ENCODE measurements at places on chromosomes 7 and 10.

- no peak for DNase-seq
These were observed 98.2 kb downstream of the KIAA1217 start for GRCh38 chr10:24307116-24307515.

GRCh38 chr10:132711613-132712121 lies 74.3 kb downstream of the NKX6-2 start:
- no peak for DNase-seq

- DNase-seq, result no peak
These were observed 16.3 kb downstream of the AKR1D1 start for GRCh38 chr7:138092486-138093028.

DNA sequence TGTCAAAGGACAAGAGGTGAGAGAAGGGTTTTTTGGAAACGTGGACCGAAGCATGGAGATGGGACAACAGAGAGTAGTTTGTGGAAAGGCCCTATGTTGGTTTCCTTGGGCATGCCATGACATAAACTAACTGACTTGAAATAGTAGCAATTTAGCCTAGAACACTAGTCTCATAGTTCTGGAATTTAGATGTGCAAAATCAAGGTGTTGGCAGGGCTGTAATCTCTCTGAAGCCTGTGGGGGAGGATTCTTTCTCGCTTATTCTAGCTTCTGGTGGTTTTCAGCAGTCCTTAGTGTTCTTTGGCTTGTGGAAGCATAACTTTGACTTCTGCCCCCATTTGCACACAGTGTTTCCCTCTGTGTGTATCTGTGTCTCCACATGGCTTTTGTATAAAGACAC lies 283.4 kb downstream of the GFRA1 start:
- DNase-seq, result no peak

- no peak for DNase-seq
These were observed 360 bp upstream of the OPN4 start for GRCh38 chr10:86653987-86654386.

GRCh38 chr10:8375137-8375536 lies 320.6 kb downstream of the GATA3 start:
- DNase-seq, result no peak

GRCh38 chr10:18140957-18141845 lies 977 bp downstream of the CACNB2 start:
- no peak for DNase-seq

DNA sequence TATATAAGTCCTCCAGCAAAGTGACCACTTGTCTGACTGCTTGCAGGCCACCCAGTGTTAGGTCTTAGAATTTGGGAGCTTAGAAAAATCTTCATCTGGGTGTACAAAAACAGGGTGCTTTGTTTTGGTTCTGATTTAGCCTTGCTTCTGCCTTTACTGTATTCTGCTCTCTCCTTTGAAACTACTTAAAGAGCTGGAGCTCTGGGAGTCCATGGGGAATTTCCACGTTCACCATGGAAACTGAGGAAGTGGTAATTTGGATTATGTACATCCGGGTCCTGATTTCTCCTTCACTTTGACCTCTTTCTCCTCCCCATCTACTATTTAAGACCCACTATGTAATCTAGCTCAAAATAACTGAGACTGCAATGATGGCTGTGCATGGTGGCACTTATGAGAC lies 103.0 kb downstream of the JAZF1 start:
- DNase-seq, result no peak

DNA sequence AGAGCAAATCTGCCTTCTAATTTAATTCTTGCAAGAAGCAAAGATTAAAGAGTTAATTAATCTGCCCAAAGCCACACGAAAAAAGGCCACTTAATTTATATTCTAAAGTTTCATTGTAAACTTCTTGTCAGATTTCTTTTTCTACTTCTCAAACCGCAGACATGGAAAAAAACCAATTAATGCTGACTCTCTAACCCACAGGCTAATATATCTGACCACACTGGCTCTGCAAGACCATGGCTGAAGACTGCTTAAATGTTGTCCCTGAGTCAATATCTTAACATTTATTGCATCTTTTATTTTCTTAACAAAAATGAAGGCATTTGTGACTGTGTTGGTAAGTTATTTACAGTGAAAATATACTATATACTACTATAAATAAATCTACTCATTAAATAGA lies 234.0 kb upstream of the SP8 start:
- DNase-seq, result no peak

DNA sequence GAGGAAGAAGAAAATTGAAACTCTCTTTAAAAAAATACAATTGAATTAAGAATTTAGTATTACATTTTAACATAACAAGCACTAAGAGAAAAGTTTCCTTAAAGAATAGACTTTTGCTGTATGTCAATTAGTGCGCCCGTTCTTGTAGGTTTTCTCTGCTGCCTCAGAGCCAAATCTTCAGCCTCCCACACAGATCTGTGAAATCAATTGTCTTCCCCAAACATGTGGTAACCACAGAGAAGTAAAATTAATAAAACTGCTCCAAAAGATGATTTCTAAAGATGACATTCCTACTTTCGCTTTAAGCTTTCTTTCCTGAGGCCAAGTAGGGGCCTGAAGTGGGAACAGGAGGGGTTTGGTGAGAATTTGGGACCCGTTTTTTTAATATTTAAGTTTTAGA lies 113.2 kb upstream of the ADO start:
- no peak for DNase-seq

- DNase-seq, result no peak
These were observed 432.7 kb upstream of the GALNT17 start for GRCh38 chr7:70699271-70699670.

GRCh38 chr7:21412410-21412851 lies 15.5 kb upstream of the SP4 start:
- no peak for DNase-seq
